ENCODE measurements at places on chromosomes 6 and 20. TPM values are rescaled to one million over a fixed set of nuclear protein-coding genes. Genes with fewer than 3 reads are reported as not detected.
A peak's percentile ranks its signal among the peaks of the same experiment; 100 is the strongest.

The SCUBE3 gene
- total RNA-seq = not detected

GRCh38 chr20:24742436-24742835 lies 206.6 kb upstream of the CST7 start:
- H3K27me3 ChIP-seq = no peaks in the 10 kb centered on the region
- DNase-seq = no peak
- no peaks in the 10 kb centered on the region for H3K36me3 ChIP-seq
- peaks cover 9% of the 10 kb centered on the region for H3K4me1 ChIP-seq
- no peak overlapping the region for H3K27ac ChIP-seq

GRCh38 chr20:32495217-32495565 lies 89.9 kb downstream of the NOL4L start:
- H3K4me3 ChIP-seq = no peak overlapping the region
- peak; percentile 4 for DNase-seq
- H3K4me1 ChIP-seq = no peaks in the 10 kb centered on the region
- no peaks in the 10 kb centered on the region for H3K27me3 ChIP-seq
- H3K27ac ChIP-seq = no peak overlapping the region
- H3K36me3 ChIP-seq = no peaks in the 10 kb centered on the region

The HS3ST5 gene
- not detected for total RNA-seq

GRCh38 chr20:16580147-16580546 lies 6.9 kb upstream of the KIF16B start:
- H3K27me3 ChIP-seq = no peaks in the 10 kb centered on the region
- no peak overlapping the region for H3K4me3 ChIP-seq
- peaks cover 17% of the 10 kb centered on the region for H3K4me1 ChIP-seq
- no peaks in the 10 kb centered on the region for H3K36me3 ChIP-seq

DNA sequence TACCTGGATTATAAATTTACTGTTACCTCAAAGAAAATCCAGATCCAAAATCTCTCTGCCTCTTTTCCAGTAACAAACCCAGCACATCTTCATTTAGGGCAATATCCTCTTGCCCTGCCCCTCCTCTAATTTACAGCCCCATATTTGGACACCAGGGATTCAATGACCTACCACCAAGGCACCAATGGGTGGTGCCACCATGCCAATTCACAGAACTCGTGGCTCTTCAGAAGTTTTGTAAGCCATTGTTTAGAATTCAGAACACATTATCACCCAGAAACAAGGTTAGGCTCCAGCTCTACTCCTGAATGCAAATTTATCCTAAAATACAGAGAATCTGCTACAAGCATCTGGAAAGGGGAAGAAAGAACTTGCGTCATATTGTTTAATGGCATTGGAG lies 67.8 kb upstream of the SASH1 start:
- no peak overlapping the region for H3K27ac ChIP-seq
- H3K27me3 ChIP-seq = no peaks in the 10 kb centered on the region
- no peak for DNase-seq
- no peaks in the 10 kb centered on the region for H3K4me1 ChIP-seq
- no peak overlapping the region for H3K4me3 ChIP-seq
- H3K36me3 ChIP-seq = no peaks in the 10 kb centered on the region

The BPI gene
- total RNA-seq = not detected

GRCh38 chr20:50536333-50536732 lies 26.1 kb downstream of the PTPN1 start:
- DNase-seq = no peak
- no peak overlapping the region for H3K4me3 ChIP-seq
- H3K4me1 ChIP-seq = peaks cover 12% of the 10 kb centered on the region
- H3K27ac ChIP-seq = no peak overlapping the region
- H3K36me3 ChIP-seq = no peaks in the 10 kb centered on the region

DNA sequence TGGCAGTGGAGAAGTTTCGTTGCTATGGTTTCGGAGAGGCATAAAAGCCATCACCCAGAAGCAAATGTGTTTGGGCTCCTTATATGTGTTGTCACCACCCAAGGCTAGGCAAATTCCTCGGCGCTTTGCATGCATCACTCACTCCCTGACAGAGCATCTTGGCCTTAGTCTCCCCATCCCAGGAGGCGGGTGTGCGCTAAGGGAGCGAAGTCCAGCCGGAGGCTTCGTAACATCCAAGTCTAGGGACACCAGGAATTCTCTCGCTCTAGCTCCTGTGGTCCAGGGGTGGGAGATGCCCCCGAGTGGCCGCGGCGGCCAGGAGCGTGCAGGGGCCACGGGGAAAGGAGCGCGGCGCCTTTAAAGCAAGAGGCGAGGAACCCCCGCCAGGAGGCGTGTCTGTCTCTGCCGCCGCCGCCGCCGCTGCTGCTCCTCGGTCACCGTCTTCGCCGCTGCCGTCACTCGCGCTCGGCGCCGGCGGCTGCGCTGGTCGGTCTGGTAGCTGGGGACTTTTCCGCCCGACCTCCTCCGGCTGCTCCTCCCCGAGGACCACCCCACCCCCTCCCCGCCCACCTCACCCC lies at the start of gene GRIK2:
TSS of gene GRIK2 (plus strand) at position 458 of the 578 bp plus-strand sequence.
- H3K27me3 ChIP-seq = no peaks in the 10 kb centered on the region
- H3K4me1 ChIP-seq = peaks cover 14% of the 10 kb centered on the region
- peak; percentile 38 for DNase-seq
- no peaks in the 10 kb centered on the region for H3K36me3 ChIP-seq
- no peak within 1 kb of the TSS for H3K27ac ChIP-seq

All from body of pancreas (tissue), 4 donors.